ENCODE measurements at places on chromosomes 5 and 9. TPM values are rescaled to one million over a fixed set of nuclear protein-coding genes. Genes with fewer than 3 reads are reported as not detected.

NUTM2G gene
- not detected for total RNA-seq

COX7C gene
- total RNA-seq: 741 TPM

TLR4 gene
- 2.7 TPM for total RNA-seq

SLC46A2 gene
- total RNA-seq: 0.14 TPM

RASGRF2 gene
- 2.1 TPM for total RNA-seq

STX17 gene
- 44.8 TPM for total RNA-seq

TAF11L10 gene
- not detected for total RNA-seq

ZCCHC10 gene
- total RNA-seq: 23.1 TPM

GTF3C5 gene
- 83.6 TPM for total RNA-seq

MARCOL gene
- not detected for total RNA-seq

FXN gene
- total RNA-seq: 22.0 TPM

LRRC70 gene
- 1.1 TPM for total RNA-seq

PCDHGA1 gene
- 0.74 TPM for total RNA-seq

GOLGA1 gene
- total RNA-seq: 22.6 TPM

SERINC5 gene
- 59.0 TPM for total RNA-seq

RNF208 gene
- 12.1 TPM for total RNA-seq

GGTA1 gene
- total RNA-seq: not detected

BSPRY gene
- total RNA-seq: 9.0 TPM

PITX1 gene
- 6.3 TPM for total RNA-seq

ANXA6 gene
- 200 TPM for total RNA-seq

LTC4S gene
- total RNA-seq: 4.0 TPM

CCDC183 gene
- total RNA-seq: 6.1 TPM

All from type B pancreatic cell (in vitro differentiated cells).